ENCODE measurements at places on chromosomes 16 and 17.

GRCh38 chr16:22623351-22623781 lies 112.7 kb downstream of the NPIPB5 start:
- DNase-seq, result no peak

- DNase-seq, result no peak
These were observed 623 bp downstream of the E4F1 start for GRCh38 chr16:2223942-2224486.

DNA sequence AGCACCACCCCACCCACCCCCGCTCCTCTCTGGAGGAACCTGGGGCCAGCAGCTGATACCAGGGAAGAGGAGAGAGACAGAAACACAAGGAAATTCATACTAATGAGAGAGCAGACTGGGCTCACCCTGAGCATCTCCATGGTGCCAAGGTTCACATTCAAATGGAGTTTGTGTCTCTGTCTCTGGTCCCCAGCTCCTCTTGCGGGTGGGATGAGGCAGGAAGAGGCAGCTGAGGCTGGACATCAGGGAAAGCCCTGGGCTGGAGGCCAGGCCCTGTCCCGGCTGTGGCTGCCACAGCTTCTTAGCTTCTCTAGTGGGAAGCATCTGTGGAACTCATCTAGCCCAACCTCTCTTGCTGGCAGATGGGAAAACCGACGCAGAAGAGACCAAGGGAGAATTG lies 121.5 kb downstream of the SDK2 start:
- DNase-seq, result no peak

DNA sequence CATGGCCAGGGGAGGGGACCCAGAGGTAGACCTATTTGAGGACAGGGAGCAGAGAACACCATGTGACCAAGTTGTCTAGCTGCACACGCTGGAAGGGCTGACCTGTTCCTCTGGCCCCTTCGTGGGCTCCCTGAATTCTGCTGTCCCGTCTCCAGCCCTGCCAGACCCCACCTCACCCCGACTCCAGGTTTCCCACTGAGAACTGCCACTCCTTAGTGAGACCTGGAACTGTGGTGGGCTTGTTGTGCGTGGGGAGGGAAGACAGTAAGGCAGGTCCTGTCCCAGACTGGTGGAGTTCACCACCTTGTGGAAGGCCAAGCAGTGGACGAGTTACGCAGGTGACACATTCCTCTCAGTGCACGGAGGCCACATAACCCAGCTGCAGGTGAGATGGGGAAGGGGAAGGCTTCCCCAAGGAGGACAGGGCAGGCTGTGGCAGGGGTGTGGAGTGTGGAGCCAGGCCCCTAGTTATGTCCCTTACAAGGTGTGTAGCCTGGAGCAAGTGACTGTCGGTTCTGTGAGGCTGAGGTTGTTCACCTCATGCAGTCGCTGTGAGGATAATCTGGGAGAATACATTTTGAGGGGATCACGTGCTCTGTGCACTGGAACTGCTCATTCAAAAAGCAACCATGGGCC lies 54.7 kb downstream of the USP22 start:
- DNase-seq, result no peak

DNA sequence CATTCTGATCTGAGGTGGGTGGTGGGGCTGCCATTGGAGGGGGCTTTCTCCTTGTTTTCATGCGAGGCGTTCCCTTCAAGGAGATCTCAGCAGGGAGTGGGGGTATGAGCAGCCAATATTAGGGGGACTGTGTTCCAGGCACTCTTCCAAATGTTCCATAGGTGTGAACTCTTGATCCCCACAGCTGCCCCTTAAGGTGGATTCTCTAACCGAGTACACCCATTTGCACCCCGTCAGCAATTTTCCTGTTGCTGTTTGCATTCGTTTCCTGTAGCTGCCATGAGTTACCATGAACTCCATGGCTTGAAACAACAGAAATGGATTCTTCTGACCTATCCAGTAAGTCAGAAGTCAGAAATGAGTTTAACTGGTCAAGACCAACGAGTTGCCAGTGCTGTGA lies 3.7 kb upstream of the PRR15L start:
- DNase-seq, result no peak

DNA sequence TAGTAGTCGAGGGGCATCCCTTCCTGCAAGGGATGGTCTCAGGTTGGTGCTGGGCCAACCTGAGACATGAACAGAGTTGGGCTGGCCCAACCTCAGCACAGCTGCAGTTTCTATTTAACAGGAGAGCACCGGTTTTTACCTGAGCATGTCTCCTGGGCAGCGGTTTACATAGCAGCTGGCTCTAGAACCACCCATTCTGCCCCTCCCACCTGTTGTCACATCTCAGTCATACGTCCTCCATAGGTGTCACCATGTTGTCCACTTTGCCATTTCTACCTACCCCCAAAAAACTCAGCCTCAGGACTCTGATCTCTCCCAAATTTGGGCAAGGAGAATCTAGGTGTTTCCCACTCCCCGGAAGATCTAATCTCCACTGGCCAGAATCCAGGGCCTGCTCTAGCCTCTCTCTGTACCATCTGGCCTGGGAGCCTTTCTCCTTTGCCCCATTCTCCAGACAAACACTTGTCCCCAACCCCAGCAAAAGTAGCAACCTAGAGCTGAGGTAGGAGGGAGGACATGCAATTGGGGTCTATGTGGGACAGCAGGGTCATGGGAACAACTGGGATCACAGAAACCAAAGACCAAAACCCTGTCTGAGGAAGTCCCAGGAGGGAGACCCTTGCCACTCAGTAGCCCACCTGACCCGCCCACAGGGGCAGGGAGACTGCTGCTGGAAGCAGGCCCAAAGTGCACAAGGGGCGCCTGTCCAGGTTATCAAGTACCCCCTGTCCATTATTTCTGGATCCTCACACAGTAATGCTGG lies 19.1 kb downstream of the ETV4 start:
- DNase-seq, result no peak
